NCI-H1694 (cell line): ENCODE measurements at places on chromosomes 11 and 22.

- DNase-seq, result peak; percentile 41
Measured at GRCh38 chr11:11263238-11264005, 89.6 kb downstream of the CSNK2A3 start.

GRCh38 chr11:72100462-72100861, 2.6 kb downstream of the LAMTOR1 start:
- DNase-seq, result no peak

GRCh38 chr11:9736365-9736764, 72.5 kb downstream of the SWAP70 start:
- DNase-seq, result no peak

DNA sequence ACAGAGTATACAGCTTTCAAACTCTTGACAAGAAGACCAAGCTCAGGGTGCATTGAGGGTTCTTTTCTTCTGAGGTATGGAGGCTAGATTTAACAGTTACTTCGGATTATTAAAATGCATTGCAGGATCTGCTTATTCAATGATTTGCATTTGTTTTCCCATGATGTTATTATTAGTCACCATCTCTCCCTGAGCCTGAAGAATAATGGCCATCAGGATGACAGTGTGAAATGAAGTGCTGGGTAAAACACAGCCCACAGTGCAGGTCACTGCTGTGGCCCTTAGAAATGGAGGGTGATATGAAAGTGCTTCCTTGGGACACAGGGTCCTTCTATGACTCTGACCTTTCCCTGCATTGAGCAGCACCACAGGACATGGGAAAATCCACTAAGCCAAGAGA, 40.0 kb downstream of the TECTA start:
- no peak for DNase-seq

- no peak for DNase-seq
Measured at GRCh38 chr11:101034076-101034475, 95.5 kb downstream of the PGR start.

DNA sequence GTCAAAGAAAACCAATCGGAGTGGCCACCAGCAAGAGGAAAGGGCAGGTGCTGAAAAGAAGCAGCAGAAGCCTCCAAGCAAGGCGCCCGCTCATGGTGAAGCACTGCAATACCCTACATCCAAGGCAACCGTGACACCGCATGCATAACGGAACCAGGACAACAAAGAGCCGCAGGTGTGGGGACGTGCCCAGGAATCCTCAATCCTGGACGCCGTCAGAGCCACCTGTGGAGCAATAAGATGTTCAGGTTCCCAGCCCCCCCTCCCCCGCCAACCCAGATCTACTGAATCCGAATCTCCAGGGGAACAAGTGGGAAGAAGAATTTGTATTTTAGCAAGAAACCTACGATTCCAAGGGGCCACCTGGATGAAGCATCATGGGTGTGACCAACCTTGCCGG, 70.8 kb downstream of the SHANK2 start:
- no peak for DNase-seq

DNA sequence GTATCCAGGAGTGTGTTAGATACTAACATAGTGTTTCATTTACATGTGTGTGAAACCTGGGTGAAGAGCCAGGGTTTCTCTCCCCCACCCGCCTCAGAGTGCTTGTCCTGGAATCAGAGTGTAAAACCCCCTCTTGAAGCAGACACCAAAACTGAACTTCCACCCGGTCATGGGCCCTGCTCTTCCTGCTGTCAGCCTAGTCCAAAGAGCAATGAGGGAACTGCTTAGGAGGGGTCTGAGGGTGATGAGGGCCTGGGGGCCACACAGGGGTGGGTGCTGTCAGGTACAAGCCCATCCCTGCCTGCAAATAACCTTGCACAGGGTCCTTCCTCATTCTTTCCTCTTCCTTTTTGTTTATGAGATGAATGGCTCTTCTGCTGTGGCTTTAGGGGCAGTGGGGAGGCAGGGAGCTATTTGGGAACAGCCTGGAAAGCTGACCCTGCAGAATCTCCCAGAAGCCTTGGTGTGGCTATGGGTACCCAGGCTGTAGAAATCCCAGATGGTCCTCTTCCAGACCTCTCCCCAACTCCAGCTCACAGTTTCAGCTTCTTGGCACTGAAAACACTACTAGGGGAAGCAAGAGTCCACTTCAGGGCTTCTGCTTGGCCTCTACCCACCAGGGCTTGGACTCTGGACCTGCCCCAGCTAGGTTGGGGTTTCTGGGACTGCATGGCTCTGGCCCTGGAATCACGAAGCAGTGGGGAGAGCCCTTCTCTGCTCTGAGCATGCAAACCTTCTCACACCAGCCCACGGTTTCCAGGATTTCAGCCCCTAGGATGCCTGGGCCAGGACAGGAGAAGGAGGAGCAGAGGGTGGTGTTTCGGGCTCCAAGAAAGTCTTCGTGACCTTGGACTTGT, 8.5 kb downstream of the BATF2 start:
- no peak for DNase-seq

GRCh38 chr11:67381244-67381972, 8.0 kb upstream of the CLCF1 start:
- DNase-seq, result no peak

DNA sequence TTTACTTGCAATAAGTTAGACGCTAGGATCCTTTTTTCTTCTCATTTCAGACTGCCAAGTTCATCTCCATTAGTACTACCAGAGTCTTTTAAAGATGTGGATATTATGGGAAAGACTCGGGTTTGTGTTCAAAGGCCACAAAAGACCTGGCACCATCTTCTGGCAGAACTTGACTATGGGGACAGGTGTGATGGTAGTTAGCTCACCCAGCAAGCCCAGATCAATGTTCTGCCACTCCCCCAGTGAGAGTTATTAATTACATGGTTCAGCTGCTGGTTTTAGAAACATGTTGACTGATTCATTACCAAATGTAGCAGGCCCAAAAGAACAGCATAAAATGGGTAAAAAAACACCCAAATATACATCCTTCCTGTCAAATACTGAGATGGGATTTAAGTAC, 333.5 kb upstream of the PITPNB start:
- DNase-seq, result no peak

DNA sequence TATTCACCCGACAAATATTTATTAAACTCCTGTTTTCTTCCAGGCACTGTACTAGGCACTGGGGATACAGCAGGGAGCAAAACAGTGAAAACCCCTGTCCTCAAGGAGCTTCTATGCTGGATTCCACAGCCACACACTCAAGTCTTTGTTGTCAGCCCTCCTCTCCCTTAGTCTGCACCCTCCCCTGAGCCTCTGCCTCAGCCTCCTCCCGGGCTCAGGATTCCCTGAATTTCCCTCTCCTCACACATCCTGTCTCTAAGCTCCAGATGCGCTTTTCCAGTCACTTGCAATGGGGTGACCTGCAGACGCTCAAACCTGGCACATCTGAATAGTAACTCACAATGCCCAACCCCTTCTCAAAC, 13.5 kb upstream of the TUB start:
- no peak for DNase-seq

DNA sequence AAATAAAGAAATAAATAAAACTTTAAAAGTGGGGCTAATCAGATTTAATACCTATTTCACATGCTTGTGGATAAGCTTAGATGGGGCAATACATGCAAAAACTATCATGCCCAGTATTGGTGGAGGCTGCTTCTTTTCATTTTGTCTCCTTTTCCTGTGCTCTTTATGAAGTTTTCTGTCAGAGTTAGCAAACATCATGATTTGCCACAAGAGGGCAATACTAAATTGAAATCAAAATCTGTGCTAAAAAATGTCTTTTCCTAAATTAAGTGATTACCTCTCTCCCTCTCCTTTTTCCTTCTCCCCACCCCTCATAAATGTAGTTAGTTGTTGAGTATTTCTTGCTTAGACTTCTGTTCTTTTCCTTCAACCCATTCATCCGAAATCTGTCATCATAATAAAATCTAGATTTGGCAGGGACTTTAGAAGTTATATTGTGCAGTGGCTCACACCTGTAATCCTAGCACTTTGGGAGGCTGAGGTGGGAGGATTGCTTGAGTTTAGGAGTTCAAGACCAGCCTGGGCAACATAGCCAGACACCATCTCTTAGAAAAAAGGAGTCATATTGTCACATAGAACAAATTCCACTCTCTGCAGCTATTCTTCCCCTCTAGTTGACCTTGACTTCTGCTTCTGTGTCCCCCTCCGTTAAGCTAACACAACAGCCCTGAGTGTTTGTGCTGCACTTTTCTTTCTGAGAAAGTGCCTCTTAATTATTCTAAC, 4.7 kb upstream of the ARHGAP42 start:
- DNase-seq, result no peak

DNA sequence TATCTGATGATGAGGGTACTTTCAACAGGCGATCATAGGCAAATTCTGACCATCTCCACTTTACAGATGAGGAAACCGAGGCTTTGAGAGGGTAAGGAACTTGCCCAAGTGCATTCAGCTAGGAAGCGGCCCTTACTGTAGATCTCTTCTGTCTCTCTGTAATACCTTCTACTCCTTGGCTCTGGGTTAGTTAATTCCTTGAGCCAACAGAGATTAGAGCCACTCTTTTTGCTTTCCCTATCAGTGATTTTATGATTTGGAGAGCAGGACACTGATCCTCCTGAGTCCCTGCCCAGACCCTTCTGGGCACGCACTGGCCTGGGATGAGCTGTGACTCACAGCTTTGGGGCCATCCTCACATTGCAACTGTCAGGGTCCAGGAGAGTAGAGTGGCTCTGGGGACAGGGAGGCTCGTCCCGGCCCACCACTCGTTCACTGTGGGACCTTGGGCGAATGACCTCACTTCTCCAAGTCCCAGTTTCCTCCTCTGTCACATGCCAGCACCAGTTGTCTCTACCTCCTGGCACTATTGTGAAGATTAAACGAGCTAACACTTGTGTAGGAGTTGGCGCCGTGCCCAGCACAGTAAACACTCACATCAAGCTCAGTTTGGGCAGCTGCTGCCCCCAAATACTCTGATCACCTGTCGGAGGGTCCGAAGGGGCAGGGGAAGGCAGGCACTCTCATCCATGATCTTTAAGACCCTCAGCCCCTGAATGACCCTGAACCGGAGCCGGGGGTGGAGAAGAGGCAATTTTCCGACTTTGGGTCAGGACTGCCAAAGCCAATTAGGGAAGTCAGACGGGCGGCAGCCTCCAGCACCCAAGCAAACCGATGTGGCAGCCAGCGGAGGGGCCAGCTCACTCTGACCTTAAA, 235.0 kb downstream of the MIAT start:
- DNase-seq, result peak; percentile 75

GRCh38 chr11:94513091-94513490, 830 bp downstream of the C11orf97 start:
- DNase-seq, result no peak

DNA sequence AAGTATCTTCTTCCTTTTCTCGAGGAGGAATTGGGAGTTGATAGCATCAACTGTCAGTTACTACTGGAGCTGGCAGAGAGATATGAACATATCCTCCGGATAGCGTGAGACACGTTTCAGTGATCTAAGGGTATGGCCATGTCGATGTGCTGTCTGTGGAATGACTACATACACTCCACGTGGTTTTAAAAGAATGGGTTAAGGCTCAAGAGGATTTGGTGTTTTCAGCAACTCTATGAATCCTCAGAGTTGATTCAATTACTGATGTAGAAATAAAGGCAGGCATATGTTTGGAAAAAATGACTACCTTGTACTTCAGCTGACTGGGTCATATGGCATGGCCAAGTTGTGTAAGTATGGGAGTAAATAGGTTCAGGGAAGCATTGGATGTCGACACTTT, 22.9 kb downstream of the MMP13 start:
- DNase-seq, result no peak

DNA sequence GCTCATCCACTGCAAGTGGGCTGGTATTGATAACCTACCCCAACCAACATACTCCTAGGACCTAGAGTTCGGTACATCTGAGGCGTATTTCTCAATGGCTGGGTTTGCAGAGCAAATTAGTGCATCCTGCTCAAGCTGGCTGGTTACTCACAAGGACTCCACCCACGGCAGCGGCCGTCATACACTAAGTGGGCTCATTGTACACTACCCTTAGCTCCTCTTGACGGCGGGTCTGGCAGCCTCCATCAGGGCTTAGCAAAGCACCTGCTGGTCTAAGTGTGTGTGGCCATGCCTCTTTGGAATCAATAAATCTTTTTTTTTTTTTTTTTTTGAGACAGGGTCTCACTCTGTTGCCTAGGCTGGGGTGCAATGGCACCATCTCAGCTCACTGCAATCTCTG, 20.2 kb upstream of the KCNJ11 start:
- DNase-seq, result no peak

GRCh38 chr11:115197031-115197430, 307.2 kb downstream of the CADM1 start:
- DNase-seq, result no peak

- DNase-seq, result no peak
Measured at GRCh38 chr11:102345904-102346303, 1.1 kb upstream of the BIRC2 start.

GRCh38 chr11:19686234-19686633, 26.4 kb upstream of the NAV2 start:
- no peak for DNase-seq

- DNase-seq, result no peak
Measured at GRCh38 chr22:24025475-24025874, 14.4 kb downstream of the CABIN1 start.

- no peak for DNase-seq
Measured at GRCh38 chr11:96361778-96362177, 18.8 kb upstream of the MAML2 start.

- DNase-seq, result no peak
Measured at GRCh38 chr11:16610738-16611388, 127.6 kb upstream of the C11orf58 start.

- DNase-seq, result no peak
Measured at GRCh38 chr11:129973068-129973467, 29.6 kb downstream of the PRDM10 start.

DNA sequence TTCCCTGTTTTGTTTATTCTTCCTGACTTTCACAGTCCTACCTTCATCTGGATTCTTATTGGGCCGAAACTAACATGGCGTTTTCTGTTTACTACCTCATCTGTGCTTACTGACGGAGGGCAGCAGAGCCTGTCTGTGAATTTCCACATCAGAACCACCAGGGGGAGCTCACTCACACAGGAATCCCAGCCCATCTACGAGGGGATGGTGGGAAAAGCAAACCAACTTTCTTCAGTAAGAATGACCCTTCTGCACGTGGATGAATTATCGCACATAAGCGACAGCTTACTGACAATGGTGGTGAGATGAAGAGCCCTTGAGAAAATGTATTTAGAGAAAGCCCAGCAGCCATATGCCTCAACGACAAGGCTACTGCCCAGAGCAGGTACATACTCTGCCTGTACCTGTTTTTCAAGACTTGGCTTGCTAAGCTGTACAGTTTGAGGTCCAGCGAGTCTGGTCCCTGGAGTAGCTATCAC, 42.5 kb downstream of the LARGE2 start:
- peak; percentile 46 for DNase-seq
